ENCODE measurements at places on chromosomes 16 and 17.

GRCh38 chr16:10579965-10580882 is at the start of gene EMP2:
Gene EMP2, minus strand, starts transcription at chr16:10580598. Its CDS starts 32,981 bp downstream, at chr16:10547617.
- H3K4me3 ChIP-seq = peak within 1 kb of the TSS; percentile 90
- H3K4me1 ChIP-seq = no peaks in the 10 kb centered on the region
- peak within 1 kb of the TSS; percentile 58 for H3K27ac ChIP-seq

DNA sequence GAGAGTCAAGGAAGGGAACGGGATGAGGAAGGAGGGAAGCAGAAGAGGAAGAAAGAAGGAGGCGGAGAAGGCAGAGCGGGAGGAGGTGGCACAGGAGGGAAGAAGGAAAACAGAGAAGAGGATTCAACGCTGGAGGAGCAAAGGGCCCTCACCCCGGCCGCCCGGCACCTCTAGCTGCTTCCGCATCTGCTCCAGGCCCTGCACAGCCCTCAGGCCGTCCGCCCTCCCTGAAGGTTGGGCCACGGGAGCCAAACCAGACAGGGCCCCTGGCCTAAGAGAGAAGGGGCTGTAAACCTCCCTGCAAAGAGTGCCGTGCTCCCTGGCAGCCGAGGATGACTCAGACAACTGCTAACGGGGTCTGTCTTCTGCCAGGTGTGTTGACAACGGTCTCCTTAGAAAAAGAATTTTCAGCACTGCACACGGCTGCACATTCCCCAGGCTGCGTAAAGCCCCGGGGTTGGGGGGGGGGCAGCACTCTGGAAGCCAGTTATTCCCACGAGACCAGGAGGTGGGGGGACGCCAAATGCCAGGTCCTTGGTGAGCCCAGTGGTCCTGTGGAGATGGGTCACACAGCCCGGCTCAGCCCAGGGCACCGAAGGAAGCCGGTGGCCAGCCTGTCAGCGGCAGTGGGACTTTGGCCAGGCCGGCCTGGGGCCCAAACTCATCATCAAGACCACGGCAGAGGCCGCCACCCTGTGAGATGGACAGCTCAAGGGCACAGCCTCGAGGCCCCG is 29.1 kb downstream of the MRM3 start:
- H3K27ac ChIP-seq = no peak overlapping the region
- H3K4me3 ChIP-seq = no peak overlapping the region
- H3K4me1 ChIP-seq = no peaks in the 10 kb centered on the region
- H3K27me3 ChIP-seq = no peaks in the 10 kb centered on the region
- DNase-seq = no peak
- H3K36me3 ChIP-seq = no peaks in the 10 kb centered on the region

DNA sequence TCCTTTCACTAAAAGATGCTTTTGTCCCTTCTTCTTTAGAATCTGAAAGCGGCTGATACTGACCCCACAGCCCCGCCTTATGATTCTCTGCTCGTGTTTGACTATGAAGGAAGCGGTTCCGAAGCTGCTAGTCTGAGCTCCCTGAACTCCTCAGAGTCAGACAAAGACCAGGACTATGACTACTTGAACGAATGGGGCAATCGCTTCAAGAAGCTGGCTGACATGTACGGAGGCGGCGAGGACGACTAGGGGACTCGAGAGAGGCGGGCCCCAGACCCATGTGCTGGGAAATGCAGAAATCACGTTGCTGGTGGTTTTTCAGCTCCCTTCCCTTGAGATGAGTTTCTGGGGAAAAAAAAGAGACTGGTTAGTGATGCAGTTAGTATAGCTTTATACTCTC is 10.1 kb upstream of the TANGO6 start:
- no peaks in the 10 kb centered on the region for H3K4me1 ChIP-seq
- DNase-seq = no peak
- no peaks in the 10 kb centered on the region for H3K27me3 ChIP-seq
- H3K4me3 ChIP-seq = no peak overlapping the region

- H3K36me3 ChIP-seq = no peaks in the 10 kb centered on the region
- H3K4me3 ChIP-seq = no peak overlapping the region
- no peak overlapping the region for H3K27ac ChIP-seq
- no peaks in the 10 kb centered on the region for H3K27me3 ChIP-seq
These were observed 2.5 kb upstream of the HS3ST3B1 start for GRCh38 chr17:14298221-14298946.

- H3K4me1 ChIP-seq = no peaks in the 10 kb centered on the region
- no peak overlapping the region for H3K27ac ChIP-seq
These were observed 2.9 kb downstream of the RNF213 start for GRCh38 chr17:80263253-80264204.

- no peaks in the 10 kb centered on the region for H3K4me1 ChIP-seq
- no peaks in the 10 kb centered on the region for H3K36me3 ChIP-seq
- no peak overlapping the region for H3K27ac ChIP-seq
- no peak overlapping the region for H3K4me3 ChIP-seq
- H3K27me3 ChIP-seq = peaks cover 2% of the 10 kb centered on the region
These were observed 36.8 kb downstream of the HS3ST3B1 start for GRCh38 chr17:14337596-14338079.

DNA sequence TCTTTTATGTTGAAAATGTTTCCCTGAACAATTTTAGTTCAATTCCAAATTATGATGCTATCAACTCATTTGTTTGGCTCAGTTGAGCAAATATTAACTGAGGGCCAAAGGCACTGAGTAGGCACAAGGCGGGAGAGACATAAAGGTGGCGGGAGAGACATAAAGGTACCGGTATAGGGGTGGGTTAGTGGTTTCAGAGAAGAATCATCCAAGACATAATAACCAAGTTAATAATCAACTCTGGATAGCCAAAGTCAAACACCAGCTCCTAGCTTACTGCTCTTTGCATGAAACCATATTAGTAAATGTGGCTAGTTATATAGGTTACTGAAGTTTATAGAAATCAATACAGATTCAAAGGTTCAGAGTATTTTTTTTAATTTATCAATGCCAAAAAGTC is 91.7 kb downstream of the RPGRIP1L start:
- no peaks in the 10 kb centered on the region for H3K27me3 ChIP-seq
- no peak overlapping the region for H3K27ac ChIP-seq
- DNase-seq = no peak
- H3K36me3 ChIP-seq = peaks cover 2% of the 10 kb centered on the region

GRCh38 chr16:14187517-14188338 is 116.6 kb downstream of the MRTFB start:
- H3K27ac ChIP-seq = no peak overlapping the region
- H3K4me3 ChIP-seq = peak overlapping the region; percentile 66
- no peaks in the 10 kb centered on the region for H3K27me3 ChIP-seq
- H3K36me3 ChIP-seq = no peaks in the 10 kb centered on the region

DNA sequence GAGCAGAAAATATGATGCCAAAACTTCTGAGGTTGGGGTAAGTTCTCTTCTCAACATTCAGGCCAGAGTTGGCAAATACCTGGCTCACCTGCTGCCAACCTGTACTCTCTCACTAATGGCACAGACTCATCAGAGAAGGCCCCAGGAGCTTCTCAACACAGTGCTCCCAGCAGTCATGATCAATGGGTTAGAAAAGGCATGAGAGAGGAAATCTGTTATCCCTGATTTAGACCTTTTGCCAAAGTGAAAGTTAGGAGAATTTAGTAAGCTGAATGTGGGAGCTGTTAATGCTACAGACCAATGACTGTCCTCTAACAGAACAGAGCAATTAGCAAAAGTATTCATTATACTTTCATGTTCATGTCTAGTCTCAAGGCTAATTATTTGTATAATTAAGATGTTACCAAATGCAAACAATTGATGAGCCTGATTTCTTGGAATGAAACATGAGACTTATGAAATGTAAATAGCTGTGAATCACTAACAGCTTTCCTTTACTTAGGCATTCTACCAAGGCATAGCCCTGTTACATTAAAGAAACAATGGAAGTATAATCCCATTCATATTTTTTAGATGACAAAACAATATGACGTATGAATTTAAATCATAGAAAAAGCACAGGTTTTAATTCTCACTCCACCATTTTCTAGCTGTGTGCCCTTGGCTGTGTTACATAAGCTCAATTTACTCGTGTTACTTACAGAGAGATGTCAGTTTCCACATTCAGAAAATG is 68.7 kb upstream of the MARCHF10 start:
- H3K27me3 ChIP-seq = no peaks in the 10 kb centered on the region
- H3K4me3 ChIP-seq = no peak overlapping the region
- H3K4me1 ChIP-seq = no peaks in the 10 kb centered on the region
- no peaks in the 10 kb centered on the region for H3K36me3 ChIP-seq

DNA sequence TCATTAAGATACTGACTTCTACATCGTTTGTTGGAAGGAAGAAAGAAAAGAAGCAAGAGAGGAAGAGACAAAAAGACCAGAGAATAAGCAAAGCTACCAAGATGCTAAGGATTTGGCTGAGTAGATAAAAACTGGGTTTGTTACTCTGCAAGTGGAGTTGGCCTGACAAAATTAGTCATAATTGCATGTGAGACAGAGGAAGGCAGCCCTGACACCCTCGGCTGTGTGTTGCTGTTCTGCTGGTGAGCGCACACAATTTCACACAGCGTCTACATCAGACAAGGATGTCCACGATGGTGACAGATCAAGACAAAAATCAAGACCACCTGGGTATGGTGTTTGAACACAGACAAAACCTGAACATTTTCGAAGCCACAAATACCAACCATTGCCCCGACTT is 75.4 kb upstream of the FA2H start:
- H3K27ac ChIP-seq = no peak overlapping the region
- no peaks in the 10 kb centered on the region for H3K36me3 ChIP-seq
- H3K4me3 ChIP-seq = no peak overlapping the region

DNA sequence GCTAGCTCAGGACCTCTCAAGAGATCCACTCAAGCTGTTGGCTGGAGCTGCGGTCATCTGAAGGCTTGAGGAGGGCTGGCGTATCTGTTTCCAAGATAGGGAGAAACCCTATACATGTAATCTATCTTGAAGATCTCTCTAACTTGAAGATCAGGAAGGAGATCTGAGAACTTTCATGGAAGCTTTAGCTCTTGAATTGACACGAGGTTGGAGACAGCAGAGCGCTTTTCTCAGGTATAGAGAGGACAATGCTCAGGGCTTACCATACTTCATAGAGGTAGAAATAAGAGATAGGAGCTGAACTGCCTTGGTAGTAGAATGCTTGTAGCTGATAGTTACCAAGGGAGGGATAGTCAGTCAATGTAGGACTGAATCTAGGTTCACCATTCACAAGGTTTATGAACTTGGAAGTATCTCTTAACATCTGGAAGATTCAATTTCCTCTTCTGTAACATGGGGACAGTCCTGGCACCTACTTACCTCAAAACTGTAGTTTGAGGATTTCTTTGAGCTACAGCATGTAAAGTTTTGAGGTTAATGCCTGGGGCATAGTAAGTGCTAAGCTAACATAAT is 267.0 kb upstream of the MAF start:
- no peak for DNase-seq
- H3K36me3 ChIP-seq = no peaks in the 10 kb centered on the region
- H3K27ac ChIP-seq = no peak overlapping the region
- no peak overlapping the region for H3K4me3 ChIP-seq
- H3K4me1 ChIP-seq = no peaks in the 10 kb centered on the region
- H3K27me3 ChIP-seq = no peaks in the 10 kb centered on the region
